ENCODE measurements at places on chromosomes 4 and X.

GRCh38 chrX:9258421-9259104 is 206.3 kb upstream of the TBL1X start:
- DNase-seq = no peak

DNA sequence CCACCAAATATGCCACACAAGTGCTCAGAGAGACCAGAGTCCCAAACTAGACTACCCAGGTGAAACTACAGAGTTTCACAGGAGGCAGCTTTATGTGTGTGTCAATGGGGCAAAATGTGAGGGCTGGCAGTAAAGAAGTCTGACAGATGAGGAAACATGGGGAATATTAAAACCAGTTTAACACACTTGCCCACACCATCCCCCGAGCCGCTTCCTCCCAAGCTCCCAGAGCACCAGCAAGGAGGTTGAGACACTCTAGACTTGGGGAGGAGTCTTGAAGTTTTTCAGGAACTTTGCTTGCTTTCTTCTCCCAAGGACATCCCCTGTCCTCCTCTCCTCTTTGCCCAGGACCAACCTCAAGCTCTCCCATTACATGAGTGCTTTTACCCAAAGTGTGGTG is 94.7 kb upstream of the SPRY1 start:
- no peak for DNase-seq

DNA sequence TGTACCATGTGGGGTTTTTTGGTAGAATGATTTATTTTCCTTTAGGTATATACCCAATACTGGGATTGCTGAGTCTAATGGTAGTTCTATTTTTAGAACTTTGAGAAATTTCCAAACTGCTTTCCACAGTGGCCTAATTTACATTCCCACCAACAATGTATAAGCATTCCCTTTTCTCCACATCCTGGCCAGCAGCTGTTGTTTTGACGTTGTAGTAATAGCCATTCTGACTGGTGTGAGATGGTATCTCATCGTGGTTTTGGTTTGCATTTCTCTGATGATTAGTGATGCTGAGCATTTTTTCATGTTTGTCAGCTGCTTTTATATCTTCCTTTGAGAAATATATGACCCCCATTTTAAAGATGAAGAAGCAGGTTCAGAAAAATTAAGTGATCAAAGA is 153.7 kb downstream of the CBR4 start:
- no peak for DNase-seq

GRCh38 chr4:173138624-173139023 is 30.0 kb upstream of the GALNT7 start:
- DNase-seq = no peak
